Substantia nigra (tissue), 51 donors: ENCODE measurements at places on chromosomes 3 and 15.

DNA sequence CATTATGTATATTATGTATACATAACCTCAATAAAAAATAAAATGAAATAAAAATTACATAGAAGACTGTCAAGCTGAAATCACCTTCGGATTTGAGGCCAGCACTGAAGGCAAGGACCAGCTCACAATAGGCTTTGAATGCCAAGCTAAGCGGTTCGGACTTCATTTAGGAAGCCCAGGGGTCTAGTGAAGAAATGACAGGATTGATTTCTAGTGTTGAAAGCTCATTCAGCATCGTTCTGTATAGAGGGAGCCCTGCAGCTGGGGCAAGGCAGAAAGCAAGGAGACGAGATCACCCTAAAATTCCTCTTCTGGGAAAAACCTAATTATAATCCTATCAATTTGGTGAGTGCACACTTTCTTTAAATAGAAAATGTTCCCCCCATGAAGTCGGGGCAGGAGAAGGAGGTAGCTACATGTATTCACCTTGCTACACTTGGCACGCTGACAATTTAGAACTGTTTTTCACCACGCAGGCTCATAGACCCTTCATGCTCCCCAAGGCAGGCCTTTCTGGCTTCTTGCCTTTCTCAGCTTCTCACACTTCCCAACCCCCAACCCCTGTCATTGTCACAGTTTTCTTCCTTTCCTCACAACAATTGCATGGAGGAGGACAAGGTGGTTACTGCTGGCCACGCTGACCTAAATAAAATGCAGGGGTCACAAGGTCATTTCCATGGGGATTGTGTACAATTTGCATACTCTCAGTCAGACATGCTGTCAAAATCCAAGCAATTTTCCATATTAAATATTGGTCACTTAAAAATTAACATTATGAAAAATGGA, 44.4 kb upstream of the SSR3 start:
- no peak for DNase-seq

DNA sequence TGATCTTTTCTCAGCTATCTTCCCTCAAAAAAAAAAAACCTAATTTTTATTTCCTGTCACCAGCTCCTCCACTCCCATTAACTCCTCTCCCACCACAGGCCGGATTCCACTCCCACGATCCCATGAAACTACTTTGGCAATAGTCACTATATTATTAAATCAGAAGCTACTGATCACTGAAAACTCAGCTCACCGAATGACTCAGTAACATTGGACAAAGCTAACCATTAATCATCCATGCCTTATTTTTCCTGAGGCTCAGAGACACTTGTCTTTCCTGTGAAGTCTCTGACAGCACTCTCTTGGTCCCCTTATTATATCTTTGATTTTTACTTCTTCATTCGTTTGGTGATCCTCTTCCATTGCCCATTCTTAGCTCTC, 260.2 kb downstream of the CGGBP1 start:
- no peak for DNase-seq

- peak; percentile 35 for DNase-seq
These were observed at the start of gene CPEB1 for GRCh38 chr15:82647045-82647834. Gene CPEB1 (minus strand): TSS chr15:82647363. CDS start chr15:82628459, 18,904 bp downstream.

GRCh38 chr15:88454867-88455810, 12.0 kb downstream of the MRPL46 start:
- DNase-seq, result peak; percentile 68
